ENCODE measurements at places on chromosomes 2 and 18.

- DNase-seq, result no peak
Measured at GRCh38 chr2:10819714-10820314, 7.2 kb upstream of the PDIA6 start.

DNA sequence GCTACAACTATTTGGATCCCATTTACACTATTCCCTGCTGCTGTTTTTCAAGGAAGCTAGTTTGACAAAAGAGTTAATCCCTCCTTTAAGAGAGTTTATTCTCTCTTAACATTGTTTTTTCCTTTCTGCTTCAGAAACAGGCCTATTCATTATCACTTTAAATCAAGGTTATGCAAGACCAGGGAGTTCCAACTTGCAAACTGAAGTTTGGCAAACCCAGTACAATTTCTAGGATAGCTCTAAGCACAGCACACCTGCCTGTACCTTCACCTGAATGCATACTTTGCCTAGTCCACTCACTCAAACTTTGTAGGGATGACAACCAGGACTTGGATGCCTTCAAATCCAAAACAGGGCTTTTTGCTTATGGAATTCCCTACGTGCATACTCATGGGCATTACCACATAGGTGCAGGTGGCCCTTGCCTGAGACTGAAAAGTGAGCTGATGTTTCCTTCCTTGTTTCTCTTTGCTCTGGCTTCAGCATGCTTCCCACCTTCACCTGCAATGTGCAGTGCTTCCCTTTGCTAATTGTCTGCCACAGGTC, 193.8 kb upstream of the MMADHC start:
- DNase-seq, result no peak

GRCh38 chr2:48567671-48568070, 37.7 kb downstream of the STON1 start:
- no peak for DNase-seq

DNA sequence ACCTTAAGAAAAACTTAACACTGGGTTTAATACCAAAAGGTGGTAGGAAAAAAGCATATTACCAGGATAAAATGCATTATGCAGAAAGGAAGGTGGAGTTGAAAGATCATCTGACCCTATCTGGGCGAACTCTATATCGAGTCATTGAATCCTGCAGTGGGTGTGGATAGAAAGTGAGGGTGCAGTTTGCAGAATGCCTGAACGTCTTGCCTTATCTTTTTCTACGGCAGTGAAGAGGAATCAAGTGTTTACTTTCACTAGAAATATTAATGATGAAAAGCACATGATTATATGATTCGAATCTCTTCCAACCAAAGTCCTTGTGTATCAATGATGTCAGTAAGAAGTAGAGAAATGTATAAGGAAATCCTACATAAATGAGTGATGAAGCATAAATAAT, 4.3 kb upstream of the CAVIN2 start:
- DNase-seq, result peak; percentile 67

DNA sequence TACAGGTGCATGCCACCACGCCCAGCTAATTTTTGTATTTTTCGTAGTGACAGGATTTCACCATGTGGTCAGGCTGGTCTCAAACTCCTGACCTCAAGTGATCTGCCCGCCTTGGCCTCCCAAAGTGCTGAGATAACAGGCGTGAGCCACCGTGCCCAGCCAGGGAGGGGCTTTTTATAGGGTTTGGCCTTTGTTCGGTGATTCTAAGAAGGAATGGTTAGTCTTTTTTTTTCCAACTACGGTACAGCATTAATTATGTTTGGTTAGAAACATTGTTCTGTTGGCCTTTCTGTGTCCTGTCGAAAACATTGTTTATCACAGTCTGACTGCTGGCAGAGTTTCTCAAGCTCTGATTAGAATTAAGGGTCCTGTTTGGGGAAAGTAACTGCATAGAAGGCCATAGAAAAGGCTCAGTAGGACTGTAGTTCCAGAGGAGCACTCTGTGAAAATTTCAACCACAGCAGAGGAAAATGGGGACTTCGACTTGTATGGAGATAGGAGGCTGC, 19.3 kb upstream of the SMCHD1 start:
- peak; percentile 57 for DNase-seq

DNA sequence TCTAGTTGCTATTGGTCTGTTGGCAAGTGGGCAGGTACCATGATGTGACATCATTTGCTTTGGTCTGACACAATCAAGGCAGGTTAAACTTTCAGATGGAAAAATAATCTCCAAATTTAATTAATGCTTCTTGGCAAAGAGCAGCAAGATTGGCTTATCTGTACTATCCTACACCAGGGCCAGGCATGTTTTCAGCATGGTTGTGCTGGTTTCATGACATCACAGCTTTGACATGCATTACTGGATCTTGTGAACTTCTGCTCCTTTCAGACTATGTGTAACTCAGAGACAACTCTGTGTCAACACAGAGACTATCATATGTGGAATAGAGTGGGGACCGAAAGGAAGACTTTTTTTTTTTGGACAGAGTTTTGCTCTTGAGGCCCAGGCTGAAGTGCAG, 520.5 kb downstream of the TDRD15 start:
- no peak for DNase-seq

DNA sequence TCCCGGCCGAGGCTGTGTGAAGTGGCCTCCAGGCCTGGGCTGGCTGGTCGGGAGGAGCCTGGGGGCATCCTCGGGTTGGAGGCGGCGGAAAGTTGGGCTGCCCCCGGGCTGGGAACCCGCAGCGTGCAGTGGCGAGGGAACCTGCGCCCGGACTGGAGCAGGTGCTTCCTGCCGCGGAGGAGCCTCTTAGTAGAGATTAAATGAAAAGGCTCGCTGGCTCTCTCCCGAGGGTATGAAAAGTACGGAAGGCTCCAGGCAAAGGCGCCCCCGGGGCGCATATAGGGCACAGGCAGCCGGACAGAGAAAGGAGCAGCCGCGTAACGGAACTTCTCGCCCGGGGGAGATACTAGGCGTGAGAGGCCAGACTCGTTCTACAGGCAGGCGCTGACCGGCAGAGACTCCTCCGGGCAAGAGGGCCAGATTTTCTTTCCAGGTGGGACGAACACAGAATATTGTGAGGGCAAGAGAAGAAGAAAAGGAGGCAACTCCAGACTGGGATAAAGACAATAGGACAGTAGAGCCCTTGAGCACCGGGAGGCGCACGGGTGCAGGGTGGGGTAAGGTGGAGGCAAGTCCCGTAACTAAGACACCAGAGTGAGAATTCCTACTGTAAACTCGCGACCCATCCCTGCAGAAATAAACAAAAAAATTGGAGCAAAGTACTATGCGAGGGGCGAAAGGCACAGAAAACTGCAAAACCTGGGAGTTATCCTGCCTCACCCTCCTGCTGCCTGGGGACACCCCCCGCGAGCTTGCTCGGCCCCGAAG, 816 bp downstream of the CDH2 start:
- peak; percentile 4 for DNase-seq

DNA sequence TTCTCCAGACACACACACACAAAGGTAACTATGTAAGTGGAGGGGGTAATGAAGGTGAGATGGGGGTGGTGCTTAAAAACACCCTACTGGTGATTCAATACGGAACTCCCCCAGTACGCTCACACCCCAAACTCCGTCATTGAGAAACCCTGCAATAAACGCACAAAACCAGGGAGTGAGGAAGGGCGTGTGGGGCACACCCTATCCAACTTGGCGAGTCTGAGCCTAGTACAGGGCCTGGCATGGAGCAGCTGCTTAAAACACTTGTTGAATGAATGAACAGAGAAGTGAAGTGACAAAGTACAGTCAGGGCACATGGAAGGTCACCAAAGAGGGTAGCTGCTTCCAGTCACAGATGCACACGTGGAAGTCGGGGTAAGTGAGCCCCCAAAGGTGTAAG, 146.8 kb upstream of the SMAD2 start:
- no peak for DNase-seq

- DNase-seq, result no peak
Measured at GRCh38 chr2:132797556-132797955, 127.6 kb upstream of the LYPD1 start.

GRCh38 chr18:26908906-26909305, 43.4 kb upstream of the AQP4 start:
- no peak for DNase-seq

DNA sequence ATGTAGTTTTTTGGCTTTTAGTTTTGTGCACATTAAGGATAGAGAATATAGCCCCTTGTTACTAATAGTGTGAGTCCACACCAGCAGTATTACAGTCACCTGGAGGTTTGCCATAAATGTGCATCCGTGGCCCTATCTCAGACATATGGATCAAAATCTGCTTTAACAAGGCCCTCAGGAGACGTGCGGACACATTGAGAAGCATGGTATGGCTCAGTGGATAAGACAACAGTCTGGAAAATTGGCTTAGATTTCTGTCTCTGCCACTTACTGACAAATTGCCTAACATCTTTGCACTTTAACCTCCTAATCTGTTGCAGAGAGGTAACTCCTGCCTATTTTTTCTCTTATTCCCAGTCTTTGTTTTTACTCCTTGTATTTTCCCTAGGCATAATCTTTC, 307.2 kb upstream of the DLGAP1 start:
- DNase-seq, result no peak

DNA sequence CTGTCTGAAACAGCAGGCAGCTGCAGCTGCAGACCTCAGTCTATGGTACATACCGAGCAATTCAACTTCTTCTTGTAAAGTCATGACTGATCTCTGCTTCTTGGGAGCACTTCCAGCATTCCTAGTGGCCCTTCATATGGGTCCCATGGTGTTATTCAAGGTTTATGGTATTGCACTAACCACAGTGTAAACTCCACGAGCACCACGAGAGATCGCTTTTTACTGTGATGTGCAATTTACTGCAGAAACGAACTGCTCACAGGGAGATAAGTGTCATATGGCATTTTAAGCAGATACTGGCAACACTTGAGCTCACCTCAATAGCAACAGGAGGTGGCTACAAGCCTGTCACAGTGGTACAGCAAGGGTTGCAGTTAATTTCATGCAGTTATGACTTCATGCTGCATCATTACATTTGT, 38.6 kb upstream of the SH3BP4 start:
- no peak for DNase-seq

- DNase-seq, result no peak
Measured at GRCh38 chr2:26651470-26651771, 10.3 kb upstream of the CIB4 start.

- DNase-seq, result no peak
Measured at GRCh38 chr2:100178864-100179263, 36.5 kb upstream of the AFF3 start.

GRCh38 chr2:67259556-67260342, 137.4 kb upstream of the ETAA1 start:
- no peak for DNase-seq

DNA sequence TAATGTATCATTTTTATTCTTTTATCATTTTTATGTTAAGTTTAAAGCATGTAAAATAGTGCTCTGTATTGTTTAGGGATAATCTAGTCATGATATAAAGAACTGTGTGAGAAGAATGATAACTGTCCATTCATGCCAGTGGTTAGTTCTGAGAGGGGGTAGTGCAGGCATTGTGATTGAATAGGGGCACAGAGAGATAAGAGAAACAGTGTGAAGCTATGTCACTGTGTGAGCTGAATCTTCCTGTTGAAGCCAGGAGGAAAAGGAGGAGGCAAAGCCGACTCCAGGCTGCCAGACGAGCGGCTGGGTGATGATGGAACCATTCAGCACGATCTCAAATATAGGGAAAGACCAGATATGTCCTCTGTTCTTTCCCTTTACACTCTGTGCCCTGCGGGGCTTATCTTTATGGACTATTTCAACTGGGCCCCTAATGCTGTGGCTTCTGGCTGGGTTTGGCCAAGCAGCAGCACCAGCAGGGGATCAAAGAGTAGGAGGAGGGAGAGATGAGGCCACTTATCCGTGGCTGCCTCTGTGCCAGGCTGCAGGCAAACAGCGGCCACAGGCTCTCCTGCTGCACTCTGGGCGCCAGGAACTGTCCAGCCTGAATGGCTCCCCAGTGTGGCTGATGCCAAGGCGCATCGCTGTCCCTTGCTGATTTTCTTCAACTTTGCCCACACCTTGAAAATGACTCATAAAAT, 128.0 kb downstream of the SPP2 start:
- DNase-seq, result no peak

- DNase-seq, result peak; percentile 83
Measured at GRCh38 chr2:219595256-219595655, 2.4 kb upstream of the STK11IP start.

GRCh38 chr2:78293768-78294167, 731.7 kb upstream of the REG3G start:
- no peak for DNase-seq

DNA sequence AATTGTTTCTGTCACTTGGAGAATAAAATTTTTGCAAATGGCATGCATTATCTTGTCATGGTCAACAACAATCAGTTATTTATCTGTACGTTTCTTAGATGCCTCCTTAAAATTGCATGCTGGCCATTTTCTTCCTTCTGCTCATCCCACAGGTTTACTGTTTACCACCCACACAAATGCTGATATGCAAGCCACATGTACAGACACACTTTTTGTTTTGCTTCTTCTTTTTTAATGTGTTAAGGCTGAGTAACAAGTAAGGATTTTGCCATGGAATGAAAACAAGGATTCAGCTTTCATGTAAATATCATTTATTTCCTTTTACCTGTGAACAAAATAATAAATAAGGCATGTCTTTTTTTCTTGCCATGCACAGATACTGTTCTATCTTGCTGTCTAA, 1077.1 kb upstream of the ZEB2 start:
- no peak for DNase-seq

- DNase-seq, result no peak
Measured at GRCh38 chr2:207594264-207594663, 30.9 kb downstream of the METTL21A start.

DNA sequence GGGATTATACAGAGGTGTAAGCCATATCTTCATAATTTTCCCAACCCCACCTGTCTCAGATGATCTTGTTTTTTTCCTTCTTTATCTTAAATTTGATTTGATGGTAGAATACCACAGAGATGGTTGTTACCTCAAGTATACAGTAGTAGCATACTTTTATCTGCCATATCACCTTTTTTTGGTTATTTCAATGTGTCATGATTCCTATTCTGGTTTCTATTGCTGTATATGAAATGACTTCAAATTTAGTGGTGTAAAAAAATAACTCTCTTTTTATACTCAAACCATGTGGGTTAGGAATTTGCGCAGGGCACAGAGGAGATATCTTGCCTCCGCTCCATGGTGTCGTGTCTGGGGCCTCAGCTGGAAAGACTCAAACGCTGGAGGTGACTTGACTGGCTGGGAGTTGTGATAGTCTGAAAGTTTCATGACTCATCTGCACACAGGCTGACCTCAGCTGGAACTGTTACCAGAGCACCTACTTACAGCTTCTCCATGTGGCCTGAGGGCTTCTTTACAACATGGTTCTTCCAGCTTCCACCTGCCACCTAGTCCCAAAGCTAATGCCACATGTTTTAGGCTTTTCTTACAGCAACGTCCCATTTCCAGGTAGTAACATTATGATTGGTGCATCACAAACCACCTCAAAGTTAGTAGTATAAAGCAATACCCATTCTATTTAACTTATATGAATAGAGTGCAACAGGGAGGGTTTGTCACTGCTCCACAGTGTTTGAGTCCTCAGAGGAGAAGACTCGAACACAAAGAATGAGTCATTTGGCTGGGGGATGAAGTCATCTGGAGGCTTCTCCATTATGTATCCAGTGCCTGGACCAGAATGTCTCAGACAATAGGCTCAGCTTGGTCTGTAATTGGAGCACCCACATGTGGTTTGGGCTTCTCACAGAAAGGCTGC, 82.3 kb upstream of the XPO1 start:
- DNase-seq, result peak; percentile 10

- peak; percentile 46 for DNase-seq
Measured at GRCh38 chr2:33129263-33130053, 182.7 kb downstream of the LTBP1 start.

Data from hematopoietic multipotent progenitor cell treated with erythropoietin and hydrocortisone succinate and interleukin-3 and kit ligand, for 6 days (in vitro differentiated cells).